ENCODE measurements at places on chromosomes 13 and 19.

DNA sequence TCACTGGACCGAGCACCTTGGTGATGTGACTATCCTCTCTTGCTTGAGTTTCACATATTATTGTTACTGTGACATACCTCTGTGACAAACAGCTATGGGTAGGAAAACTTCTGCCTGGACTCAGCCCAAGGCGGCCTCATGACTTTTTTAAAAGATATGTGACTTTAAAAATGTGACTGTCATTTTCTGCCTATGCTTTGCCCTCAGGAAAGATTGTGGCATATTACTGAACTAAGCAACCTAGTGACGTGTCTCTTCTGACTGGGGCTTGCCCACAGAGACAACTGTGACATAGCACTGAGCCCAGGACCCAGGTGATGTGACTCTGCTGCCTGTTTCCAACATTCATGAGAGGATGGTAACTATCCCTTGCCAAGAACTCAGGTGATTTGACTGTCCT, 84.8 kb downstream of the ZNF728 start:
- DNase-seq, result no peak

GRCh38 chr19:4389064-4389375, 11.3 kb downstream of the SH3GL1 start:
- no peak for DNase-seq

DNA sequence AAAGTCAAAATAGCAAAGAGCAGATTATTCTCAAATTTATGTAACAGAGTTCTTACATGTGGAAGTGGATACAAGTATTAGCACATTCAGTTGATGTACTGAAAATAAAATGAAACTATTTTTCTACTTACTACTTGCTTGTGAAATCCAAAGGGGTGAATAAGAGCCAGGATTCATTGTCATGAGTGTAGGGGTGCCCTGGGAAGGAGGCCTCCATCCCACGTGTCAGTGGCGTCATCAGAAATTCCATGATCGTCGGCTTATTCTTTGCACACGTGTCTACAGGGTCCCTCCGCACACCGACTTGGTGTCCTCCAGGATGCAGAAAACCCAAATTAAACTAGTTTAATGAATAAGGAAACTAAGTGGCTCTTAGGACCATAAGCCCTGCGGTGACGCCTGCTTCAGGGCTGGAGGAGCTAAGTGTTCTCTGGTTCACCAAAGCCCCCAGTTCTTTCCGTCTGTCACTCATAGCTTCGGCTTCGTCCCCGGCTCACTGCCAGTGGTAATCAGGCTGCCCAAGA, 55.5 kb downstream of the IRS2 start:
- DNase-seq, result no peak

GRCh38 chr19:51368366-51369282, at the start of gene CLDND2:
Gene CLDND2, minus strand, starts transcription at chr19:51369003. Its CDS starts 426 bp downstream, at chr19:51368577.
- DNase-seq, result no peak

DNA sequence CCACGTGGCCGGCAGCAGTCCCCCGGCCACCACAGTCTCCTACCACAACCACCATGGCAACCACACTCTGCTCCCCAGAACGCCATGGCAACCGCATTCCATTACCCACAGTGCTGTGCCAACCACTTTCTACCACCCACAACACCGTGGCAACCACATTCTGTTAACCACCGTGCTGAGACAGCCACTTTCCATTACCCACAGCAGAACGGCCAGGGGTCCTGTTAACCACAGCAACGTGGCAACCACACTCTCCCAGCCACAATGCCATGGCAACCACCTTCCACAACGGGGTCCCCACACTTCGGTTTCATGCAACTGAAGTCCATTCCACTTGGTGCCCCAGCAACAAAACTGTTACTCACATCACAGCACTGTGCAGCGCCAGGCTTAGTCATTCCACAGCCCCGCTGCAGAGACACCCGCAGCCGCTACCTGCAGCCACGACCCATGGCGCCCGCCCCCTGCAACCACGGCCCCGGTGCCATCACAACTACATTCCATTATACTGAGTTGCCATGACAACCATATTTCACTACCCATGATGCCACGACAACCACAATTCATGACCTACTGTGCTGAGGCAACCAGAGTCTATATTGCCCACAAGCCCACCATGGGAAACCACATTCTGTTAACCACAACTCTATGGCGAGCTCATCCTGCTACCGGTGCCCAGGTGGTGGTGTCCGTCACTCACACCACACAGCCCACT, 10.0 kb downstream of the DPF1 start:
- no peak for DNase-seq

DNA sequence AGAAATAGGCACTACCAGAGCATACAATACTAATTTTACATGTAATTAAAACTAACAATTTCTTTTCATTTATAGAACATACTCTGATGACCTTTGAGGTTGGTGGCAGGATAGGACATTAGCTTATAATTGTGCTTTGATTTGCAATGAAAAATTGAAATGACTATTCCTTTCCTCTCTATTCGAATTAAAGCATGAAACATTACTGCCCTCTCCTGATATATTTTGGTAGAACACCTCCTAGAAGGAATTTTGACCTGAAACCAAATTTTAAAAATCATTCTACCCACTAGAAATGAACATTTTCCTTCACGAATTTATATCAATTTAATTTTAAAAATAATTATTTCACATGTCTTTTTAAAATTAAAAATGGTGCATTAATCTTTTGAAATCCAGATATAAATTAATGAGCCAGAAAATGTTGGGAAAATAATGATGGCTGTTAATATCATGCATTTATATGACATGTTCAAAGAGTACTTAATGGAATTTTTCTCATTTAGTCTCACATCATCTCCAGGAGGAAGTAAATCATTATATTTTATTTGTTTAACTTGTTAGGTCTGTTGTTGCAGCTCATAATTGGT, 556.3 kb upstream of the ARGLU1 start:
- DNase-seq, result peak; percentile 50

GRCh38 chr19:7440188-7440975, 48.5 kb downstream of the PEX11G start:
- no peak for DNase-seq

- DNase-seq, result peak; percentile 6
These were observed 11.5 kb downstream of the POP4 start for GRCh38 chr19:29617366-29618266.

DNA sequence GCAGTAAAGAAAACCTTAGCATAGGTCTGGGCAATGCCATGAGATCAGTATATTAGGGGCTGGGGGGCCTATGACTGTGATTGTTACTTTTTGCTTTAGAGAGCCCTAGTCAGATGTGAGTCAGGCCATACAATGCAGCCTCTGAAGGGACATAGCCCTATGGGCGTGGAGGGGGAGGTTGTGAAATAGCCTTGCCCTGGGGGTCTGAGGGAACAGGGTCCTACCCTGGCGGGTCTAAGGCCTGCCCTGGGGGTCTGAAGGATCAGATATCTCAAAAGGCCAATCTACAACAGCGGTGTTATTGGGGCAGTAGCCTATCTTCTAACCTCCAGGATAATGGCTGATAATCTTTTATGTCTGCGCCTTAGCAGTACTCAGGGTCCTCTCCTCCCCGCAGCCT, 13.8 kb upstream of the SLC1A5 start:
- DNase-seq, result no peak

GRCh38 chr13:38697628-38698333, 10.9 kb downstream of the FREM2 start:
- DNase-seq, result no peak

DNA sequence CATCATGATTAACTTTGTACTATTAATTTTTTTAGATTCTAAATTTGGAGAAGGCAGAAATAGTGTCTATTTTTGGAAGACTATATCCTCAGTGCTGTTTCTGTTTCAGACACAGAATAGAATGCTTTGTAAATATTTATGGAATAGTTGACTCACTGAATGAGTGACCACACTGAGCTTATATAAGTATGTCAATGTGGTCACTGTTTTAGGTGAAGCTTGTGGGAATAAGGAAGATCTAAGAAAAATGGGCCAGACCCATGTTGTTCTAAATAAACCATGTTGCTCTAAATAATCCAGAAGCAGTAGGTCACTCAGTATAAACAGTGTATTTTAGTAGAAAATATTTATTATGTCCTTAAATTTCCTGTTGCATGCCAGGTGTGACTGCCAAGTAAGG, 45.5 kb upstream of the DACH1 start:
- DNase-seq, result no peak

DNA sequence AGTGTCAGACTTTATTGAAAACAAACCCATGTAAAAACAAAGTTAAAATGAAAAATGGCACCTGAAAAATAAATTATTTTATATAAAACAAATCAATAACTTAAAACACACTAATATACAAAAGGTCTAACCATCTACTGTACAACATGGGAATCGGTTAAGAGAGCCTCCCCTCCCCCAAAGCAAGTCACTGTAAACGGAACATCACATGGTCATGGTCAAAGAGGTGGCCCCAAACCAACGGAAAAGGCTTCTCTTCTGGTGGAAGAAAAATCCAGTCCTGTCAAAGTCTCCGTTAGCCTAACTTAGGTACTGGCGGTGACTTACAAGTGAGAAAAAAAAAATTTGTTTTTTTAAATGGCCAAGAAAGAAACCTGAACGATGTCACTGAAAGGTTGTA, 15.7 kb upstream of the TIMM44 start:
- no peak for DNase-seq

GRCh38 chr13:29530901-29531300, 64.6 kb downstream of the SLC7A1 start:
- no peak for DNase-seq

DNA sequence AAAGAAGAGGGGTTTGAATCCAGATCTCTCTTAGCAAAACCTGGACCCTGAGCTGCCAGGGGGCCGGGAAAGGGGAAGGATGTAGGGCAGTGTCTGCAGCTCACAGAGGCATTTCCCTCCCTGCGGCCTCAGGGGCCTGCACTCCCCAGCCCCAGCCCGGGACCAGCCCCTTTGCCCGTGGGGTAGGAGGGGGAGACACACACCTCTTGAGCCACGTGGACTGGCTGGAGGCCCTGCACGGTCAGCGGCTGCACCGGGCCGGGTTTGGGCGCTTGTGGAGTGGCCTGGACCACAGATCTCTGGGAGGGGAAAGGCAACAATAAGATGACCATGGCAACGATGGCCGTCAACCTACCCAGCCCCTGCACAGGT, 26.9 kb downstream of the RFX1 start:
- DNase-seq, result no peak

DNA sequence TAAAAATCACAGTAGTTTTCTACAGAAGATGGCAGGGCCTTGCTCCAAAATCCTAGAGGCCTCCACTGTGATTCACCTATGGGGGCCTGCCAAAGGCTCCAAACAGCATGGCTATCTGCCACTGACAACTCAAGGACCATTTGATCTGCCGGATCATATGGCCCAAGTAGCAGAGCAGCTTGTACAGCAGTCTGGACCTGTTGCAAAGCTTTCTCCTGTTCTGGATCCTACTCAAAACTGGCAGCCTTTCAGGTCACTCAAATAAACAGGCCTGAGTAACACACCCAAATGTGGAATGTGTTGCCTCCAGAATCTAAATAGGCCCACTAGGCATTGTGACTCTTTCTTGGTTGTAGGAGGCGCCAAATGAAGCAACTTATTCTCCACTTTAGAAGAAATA, 1049.3 kb downstream of the PCDH9 start:
- no peak for DNase-seq

DNA sequence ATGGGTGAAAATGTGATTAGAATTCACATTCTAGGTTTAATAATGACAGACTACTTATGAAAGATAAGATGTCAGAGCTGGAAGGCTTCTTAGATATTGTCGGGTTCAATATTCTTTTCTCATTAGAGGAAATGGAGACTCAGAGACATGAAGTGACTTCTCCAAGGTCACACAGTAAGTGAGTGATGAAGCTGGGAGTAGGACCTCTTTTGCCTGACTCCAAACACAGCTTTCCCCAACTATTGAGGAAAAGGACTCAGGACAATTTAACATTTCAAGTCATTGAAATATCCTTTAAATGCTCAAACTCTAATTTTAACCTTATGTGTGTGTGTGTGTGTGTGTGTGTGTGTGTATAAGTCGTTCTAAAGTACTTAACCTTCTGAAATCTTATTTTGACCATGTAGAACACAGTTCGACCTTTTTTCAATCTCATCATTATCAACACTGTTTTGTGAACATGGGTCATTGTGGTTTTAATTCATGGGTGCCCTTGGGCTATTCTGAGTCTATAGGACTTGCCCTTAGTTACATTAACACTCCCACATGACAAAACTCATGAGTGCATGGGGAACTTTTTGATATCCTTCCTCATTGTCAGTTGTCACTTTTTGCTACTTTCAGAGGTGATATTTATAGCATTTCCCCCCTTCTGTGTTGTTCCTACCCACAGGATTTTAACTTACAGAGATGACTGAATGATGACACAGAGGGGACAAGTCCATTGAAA, 53.0 kb downstream of the LRCH1 start:
- no peak for DNase-seq

DNA sequence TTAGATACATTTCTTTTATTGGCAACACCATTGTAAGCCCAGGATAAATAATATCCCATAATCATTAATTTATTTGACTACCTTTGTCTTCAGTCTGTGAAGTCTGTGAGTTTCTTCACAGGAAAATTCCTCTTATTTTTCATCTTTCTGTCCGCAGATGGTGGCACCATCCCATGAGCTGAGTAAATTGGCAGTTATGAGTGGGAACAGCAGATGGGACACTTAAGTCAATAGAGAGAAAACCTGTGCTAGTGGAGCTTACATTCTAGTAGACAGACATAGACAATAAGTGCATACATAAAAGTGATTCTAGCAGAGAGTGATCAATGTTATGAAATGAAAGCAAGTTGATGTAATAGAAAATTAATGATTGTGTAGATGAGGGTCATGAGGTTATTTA, 638.2 kb upstream of the MIR17HG start:
- no peak for DNase-seq

GRCh38 chr13:50284540-50284939, 269.3 kb downstream of the KCNRG start:
- no peak for DNase-seq

- DNase-seq, result no peak
These were observed 146.8 kb upstream of the TSHZ3 start for GRCh38 chr19:31496076-31496475.

DNA sequence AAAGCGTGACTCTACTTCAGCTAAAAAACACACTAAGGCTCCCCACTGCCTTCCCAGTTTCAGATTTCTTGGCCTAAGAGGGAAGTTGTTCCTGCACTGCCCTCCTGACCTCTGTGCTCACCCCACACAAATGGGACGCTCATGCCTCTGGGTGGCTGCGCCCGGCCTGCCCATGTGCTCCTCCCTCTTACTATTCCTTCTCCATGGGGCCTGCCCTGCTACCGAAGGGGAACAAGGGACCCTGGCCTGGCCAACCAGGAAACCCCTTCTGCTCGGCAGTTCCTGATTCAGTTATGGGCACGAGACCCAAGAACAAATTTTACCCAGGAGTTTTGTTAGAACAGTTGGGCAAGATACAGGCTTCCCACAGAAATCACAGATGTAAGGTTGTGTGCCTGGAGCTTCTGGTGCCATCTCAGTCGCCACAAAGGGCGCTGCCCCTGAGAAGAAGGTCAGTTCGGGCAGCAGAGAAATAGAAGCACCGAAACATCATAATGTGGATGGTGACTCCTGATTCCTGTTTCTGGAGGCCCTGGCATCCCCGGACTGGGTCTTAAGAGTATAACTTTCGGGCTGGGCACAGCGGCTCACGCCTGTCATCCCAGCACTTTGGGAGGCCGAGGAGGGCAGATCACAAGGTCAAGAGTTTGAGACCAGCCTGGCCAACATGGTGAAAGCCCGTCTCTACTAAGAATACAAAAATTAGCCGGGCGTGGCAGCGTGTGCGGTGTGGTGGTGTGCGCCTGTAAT, 5.4 kb upstream of the PLPP2 start:
- no peak for DNase-seq

Data from T47D (cell line).